HFFc6 (cell line): ENCODE measurements at places on chromosomes 16 and 17.

DNA sequence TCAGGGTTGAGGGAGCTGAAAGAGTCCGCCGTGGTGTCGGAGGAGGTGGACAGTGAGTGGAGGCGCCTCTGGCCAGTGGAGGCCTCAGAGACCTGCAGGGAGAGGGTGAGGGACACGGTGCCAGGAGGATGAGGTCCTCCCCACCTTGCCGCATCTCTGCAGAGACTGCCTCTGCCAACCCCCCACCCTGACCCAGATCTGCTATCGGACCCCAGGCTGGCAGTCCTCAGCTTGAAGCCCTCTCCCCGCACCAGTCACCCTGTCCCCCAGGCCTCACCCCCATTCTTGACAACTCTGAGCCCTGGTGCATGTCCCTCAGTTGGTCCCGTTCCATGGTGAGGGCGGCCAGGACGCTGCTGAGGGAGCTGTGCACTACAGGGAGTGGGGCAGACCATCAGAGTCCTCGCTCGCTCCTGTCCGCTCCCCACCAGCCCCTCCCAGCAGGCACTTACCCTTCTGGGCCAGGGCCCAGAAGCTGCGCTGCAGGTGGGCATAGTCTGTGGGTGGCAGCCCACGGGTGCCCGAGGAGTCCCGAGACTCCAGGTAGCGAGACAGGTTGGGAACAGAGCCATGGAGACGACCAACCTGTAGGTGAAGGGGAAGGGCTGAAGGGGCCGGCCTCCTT is 5.4 kb downstream of the OSBPL7 start:
- DNase-seq, result no peak

DNA sequence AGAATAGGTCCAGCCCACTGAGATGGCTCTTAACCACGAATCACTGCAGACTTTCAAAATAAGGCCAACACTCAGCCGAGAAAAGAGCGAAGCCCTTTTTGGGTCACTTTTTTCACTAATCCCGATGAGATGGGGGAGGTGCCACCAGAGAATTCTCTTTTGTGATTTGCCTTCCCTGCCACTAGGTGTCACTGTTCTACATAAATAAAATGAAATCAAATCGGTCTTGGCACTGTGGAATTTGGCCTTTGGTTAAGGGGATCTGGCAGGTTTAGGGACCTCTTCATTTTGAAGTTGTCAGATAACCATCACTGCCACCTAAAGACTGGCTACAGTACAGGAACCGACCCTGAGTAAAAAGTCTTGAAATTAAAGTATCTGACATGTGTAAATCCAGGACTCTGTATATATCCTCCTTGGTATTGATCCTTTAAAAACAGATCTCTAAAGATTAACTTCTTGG is 147.0 kb downstream of the HS3ST4 start:
- peak; percentile 42 for DNase-seq

GRCh38 chr16:61263400-61263799 is 772.8 kb downstream of the CDH8 start:
- DNase-seq, result no peak

DNA sequence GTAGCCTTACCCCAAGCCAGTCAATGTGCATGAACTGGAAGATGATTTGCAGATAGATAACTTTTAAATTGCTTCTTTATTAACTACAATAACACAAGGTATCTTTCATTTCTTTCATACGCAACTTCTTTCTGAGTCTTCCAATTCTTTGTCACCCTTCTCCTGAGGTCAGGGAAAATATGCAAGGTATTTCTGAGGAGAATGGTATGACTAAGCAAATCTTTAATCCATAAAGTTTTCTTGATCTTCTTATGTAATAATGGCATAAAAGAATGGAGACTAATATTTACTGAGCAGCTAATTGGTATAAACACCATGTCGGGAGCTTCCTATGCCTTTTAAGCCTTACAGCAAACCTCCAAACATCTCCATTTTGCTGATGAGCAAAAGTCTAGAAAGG is 438.9 kb downstream of the KCNJ2 start:
- DNase-seq, result no peak

DNA sequence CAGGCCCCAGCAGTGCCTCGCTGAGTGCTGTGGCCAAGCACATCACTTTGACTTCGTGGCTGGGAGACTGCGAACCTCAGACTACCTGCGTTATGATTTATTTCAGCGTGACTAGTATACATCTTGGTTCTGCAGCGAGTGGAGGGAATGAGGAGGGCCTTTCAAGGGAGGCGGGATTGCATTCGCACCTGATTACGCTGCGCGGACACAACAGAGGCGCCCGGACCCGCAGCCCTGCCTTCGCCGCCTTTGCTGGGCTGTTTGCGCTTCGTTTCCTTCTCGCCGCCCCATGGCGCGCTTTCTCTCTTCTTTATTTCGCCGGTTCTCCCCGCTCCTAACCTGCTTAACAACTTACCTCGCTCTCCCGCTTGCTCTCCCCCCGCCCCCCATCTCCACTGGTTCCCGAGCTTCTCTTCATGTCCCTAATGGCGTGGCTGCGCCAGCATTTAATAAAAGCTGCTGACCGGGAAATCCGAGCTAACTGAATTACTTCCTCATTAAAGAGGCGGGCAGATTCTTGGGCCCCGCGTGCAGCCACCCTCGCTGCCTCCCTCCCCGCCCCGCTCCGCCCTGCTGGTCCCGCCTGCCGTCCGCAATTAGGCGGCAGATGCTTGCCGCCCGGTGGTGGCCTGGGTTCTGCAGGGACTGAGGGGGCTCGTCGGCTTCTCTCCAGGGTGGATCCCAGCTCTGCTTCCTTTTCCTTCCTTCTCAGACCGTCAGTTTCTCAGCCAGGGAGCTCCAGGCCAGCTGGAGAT is 257.6 kb upstream of the SDK2 start:
- no peak for DNase-seq

- DNase-seq, result peak; percentile 10
Measured at GRCh38 chr17:50426814-50427787, 1.1 kb downstream of the ACSF2 start.

DNA sequence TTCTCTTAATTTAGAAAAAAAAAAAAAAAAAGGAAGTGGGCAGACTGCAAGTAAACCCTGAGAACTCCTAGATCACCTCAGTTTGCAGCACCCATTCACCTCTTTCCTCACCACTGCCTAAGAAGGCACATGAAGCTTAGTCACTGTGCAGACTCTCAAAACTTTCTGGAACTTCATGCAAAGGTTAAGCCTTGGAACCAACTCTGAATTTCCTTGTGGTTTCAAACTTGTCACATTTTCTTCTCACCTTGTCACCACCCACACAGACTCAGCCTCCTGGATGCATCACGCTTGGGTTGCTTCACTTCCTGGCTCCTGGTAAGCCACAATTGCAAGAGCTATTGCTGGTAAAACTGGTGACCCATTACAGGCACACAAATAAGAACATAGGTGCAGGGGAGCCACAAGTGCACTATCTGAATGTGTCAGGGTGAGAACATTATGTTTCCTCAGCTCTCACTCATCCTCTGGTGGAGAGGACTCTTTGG is 15.0 kb upstream of the CPD start:
- DNase-seq, result peak; percentile 81

DNA sequence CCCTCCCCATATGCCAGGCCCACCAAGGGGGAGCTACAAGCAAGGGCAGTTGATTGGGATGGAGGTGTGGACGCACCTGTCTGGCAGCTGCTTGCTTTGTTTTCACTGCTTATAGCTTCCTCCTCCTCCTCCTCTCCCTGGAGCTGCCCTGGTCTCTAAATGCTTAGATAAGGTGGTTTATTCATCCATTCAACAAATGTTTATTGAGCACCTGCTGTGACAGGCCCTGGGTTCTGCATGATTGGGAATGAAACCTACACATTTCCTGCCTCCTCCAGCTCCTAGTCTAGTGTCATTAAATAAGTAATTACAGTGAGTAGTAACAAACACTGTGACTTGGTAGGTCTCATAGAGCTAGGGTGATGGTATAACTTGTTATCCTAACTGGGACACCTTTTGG is 17.4 kb upstream of the MAP3K14 start:
- DNase-seq, result no peak

- no peak for DNase-seq
Measured at GRCh38 chr16:1786242-1787055, 3.7 kb downstream of the NUBP2 start.

- peak; percentile 15 for DNase-seq
Measured at GRCh38 chr17:16351831-16352230, 1.4 kb downstream of the CENPV start.

DNA sequence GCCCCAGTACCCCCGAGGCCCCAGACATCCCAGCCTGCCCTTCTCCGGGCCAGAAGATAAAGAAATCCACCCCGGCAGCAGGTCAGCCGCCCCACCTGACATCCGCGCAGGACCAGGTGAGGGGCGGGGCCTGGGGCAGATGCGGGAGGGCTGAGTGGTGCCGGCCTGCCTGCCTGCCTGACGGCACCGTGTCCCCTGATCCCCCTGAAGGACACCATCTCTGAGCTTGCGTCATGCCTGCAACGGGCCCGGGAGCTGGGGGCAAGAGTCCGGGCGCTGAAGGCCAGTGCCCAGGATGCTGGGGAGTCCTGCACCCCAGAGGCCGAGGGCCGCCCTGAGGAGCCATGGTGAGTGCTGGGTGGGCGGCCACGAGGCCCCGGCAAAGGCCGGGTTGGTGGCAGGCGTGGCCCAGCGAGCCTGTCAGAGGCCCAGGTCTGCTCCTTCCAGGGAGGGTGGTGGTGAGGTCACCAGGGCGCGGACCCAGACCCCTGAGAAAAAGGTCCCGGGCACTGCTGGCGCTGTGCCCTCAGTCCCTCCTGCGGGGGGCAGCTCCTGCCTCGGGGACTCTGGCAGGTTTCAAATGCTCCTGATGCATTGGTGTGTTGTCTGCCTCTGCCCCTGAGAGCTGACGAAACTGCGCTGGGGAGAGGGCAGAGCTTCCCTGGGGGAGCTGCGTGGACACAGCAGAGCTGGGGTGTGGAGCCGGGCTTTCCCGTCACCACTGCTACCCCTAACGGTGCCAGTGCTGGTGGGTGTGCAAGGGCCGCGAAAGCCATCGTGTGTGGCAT is 1.2 kb downstream of the CDT1 start:
- DNase-seq, result no peak
